ENCODE measurements at places on chromosomes 2 and 18. TPM values are rescaled to one million over a fixed set of nuclear protein-coding genes. Genes with fewer than 3 reads are reported as not detected.

The RESP18 gene
- not detected for total RNA-seq

The SP9 gene
- total RNA-seq = not detected

The SULT1C2 gene
- 0.33 TPM for total RNA-seq

The UGT1A10 gene
- not detected for total RNA-seq

The LRRC30 gene
- total RNA-seq = not detected
